CD4-positive, alpha-beta T cell treated with Interleukin-21 for 1 hour (primary cell): ENCODE measurements at places on chromosomes 3 and 15.

GRCh38 chr3:95626107-95626506, 1188.3 kb upstream of the EPHA6 start:
- no peak for DNase-seq

DNA sequence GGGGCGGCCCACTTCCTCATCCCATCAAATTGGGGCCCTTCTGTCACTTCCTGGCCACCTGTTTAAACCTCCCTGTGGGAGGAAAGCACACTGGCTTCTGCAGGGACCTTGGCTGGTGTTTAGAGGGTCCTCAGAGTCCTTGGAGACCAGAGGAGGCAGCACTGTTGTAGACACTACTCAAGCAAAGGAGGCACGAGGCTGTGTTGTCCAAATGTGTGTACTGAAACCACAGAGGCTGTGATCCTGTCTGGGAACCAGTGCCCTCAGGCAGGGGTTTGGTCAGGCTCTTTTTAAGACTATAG, 12.4 kb upstream of the SEC13 start:
- DNase-seq = no peak

DNA sequence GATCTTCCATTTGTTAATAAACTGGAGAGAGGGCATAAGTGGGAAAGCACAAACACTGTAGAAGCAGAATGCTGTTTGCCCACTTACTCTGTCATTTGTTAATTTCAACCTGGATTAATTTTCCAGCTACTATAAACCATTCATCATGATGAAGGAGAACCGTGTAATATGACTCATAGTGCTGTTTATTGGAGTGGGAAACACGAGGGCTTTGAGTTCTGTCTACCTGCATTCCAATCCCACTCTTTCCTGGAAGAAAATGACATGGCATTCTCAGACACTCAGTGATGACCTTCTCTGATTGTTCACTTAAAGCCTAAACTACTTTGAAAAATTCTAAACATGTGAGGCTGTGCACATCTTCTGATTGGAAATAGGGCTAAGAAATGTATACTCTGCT, 826.7 kb downstream of the AGBL1 start:
- no peak for DNase-seq

GRCh38 chr3:17412950-17413530, 329.4 kb downstream of the TBC1D5 start:
- DNase-seq = peak; percentile 65

- no peak for DNase-seq
Observed at GRCh38 chr3:156598413-156598812, 43.5 kb upstream of the SSR3 start.

GRCh38 chr15:58703610-58704009, 45.9 kb downstream of the ADAM10 start:
- no peak for DNase-seq

- no peak for DNase-seq
Observed at GRCh38 chr3:158950178-158950901, 148.5 kb downstream of the MFSD1 start.

DNA sequence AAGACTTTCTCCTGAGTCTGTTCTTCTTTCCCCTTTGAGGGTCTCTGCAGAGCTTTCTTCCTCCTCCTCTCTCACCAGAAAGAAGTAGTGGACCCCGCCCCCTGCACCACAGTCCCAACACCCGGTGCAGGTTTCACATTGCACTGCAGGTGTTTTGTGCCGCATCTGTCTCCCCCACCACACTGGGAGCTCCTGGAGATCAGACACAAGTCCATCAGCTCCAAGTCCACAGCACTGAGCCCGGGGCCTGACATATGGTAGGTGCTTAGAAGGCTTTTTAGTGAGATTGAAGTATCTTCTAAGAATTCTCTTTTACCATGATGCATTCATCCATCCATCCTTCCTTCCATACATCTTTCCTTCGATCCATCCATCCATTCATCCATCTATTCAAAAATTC, 9.8 kb downstream of the STRA6 start:
- no peak for DNase-seq

GRCh38 chr3:46989146-46989810, 9.8 kb downstream of the NBEAL2 start:
- no peak for DNase-seq

DNA sequence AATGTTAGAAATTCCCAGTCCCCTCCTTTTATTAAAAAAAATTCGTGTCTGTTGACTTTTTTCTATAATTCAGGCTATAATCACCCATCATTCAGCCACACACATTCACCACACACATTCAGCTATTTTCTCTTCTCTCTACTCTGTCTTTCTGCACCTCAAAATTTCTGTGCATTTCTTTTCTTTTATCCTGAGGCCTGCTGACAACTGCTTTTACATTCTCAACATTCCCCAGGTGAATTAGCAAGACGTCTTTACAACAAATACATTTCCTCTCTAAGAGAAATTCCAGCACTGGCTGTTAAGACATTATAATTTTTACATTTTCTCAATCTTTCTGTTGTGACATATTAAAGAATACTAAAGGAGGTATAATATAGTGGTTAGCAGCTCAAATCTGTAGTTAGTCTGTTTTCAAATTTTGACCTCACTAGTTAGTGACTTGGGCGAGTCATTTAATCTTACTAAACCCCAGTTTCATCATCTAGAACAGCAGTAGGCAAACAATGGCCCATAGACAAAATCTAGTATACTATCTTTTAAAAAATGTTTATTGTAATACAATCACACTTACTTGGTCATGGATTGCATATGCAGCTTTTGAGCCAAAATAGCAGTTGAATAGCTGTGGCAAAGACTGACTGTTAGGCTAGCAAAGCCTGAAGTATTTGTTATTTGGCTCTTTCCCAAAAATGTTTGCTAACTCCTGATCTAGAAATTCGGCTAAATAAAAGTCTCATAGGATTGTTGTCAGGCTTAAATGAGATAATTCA, 350.7 kb downstream of the NSUN3 start:
- DNase-seq = no peak
